Activated CD4-positive, alpha-beta T cell treated with anti-CD3 and anti-CD28 coated beads, Interleukin-2, amount 50 U/mL, for 16 hours (primary cell): ENCODE measurements at places on chromosomes 7 and 10.

DNA sequence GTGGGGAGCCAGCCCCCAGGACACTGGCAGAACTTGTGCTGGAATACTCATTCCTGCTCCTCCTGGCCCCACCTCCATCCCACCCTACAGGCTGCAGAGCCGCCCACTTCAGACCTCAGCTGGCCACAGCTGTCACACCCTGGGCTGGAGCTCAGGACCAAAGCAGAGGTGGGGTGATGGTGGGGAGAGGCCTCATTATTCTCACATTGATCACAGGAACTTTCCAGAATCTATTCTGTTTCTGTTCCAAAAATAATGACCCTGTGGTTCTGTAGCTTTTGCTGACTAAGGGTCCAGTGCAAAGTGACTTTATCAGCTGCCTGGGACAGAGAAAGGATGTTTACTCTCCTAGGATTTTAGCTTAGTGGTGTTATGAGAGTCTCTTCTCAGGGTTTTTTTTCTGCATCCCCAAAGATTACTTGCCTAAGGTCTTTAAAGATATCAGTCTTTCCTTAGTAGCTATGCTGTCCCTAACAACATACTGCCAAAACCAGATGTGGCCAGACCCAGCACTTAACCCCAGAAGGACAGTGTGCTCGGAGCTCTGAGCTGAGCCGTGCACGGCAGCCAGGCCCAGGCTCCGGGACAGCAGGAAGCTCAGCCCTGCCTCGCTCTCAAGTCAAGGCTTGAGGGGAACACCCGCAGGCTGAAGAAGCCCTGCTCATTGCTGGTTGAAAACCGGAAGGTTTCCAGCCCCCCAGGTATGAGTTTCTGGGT lies 223.3 kb downstream of the MLLT10 start:
- DNase-seq = no peak

GRCh38 chr7:47689558-47689957 lies 107.6 kb upstream of the TNS3 start:
- DNase-seq = no peak

GRCh38 chr10:97831259-97831658 lies 18.4 kb upstream of the GOLGA7B start:
- DNase-seq = no peak

- DNase-seq = no peak
Measured at GRCh38 chr7:103996639-103997038, 7.2 kb upstream of the RELN start.

DNA sequence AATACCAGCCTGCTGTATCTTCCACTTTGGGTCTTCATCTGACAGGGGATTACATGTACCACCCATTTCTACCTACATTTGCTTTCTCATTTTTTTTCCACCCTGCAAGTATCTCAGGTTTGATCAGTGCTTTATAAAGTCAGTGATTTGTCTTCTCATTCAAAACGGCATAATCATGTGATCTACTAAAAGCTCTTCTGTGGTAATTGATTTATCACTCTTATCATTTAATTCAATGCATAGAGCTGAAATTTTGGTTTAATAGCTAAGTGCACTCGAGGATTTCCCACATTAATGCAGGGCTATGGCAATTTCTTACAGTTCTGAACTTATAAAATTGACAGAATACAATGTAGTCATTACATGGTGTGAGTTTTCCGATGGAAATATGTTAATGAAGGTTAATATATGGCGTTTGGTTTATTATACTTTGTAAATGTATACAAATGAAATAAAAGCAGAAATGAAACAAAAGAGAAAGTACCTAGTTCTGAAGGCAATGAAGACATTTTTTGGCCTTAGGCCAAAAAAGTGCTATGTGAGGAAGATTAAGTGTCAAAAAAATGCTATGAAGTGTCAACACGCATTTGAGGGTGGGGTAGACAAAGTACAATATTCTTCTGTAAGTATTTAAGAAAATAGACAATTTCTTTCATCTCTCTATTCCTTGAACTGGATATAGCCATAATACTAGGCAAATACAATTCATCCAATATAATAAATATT lies 457.3 kb downstream of the ETV1 start:
- DNase-seq = no peak
